ENCODE measurements at places on chromosomes 1 and 21.
A peak's percentile ranks its signal among the peaks of the same experiment; 100 is the strongest.

DNA sequence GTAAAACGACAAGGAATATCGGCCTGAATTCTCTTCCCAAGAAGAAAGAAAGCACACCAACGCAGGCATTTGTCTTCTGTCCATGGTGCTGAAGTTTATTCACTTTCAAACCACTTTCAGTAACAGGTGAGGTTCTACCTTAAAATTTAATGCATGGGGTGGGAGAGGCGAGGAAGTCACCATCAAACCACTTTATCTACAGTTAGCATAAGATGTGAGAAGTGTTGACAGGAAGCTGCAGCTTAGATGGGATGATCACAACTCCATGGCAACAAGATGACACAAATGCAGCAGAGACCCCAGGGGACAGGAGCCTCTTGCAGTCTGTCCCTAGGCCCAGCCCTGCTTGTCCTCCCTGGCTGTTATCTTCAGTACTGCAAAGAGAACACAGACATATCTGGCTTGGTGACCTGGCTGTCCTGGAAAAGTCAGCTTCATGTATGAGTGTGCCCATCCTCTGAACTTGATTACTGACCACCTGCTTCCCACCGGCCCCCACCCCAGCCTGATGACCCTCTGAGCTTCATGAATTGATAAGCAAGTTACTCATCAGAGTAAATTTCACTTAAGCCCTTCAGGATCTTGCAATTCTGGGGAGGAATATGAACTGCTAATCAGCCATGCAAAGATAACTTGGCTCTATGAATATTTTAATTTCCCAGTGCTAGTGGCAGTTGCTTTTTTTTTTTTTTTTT, 1.8 kb downstream of the NPPA start:
- no peak for DNase-seq

GRCh38 chr1:145806844-145807243, 17.1 kb downstream of the RNF115 start:
- no peak for DNase-seq

DNA sequence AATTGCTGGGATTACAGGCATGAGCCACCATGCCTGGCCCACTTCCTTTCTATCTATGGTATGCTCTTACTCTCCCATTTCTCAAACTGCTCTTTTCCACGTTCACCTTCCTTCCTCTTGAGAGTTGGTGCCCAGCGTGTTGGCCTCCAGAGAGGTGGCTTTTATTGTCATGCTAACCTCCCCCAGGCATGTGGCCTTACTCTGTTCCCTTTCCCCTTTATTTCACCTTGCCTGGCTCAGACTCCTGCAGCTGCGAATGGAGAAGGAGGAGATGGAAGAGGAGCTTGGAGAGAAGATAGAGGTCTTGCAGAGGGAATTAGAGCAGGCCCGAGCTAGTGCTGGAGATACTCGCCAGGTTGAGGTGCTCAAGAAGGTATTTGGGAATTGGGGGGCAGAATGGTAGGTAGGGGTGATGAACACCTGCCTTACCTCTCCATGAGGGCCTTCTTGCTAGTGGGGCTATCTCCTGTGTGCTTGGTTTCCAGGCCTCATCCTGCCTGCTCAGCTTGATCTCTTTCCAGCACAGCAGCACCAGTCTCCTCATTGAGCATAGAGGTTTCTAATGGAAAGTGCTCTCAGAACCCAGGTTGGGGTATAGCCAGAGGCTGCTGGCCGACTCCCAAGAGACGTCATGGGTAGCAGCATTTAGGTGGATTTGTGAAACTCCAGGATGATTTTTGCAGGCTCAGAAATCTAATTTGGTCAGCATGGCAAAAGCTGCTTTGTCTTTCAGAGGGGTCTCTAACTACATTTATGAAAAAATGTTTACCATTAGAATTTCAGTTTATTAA, 13.2 kb upstream of the TUFT1 start:
- no peak for DNase-seq

GRCh38 chr1:232378266-232379062, 251.5 kb downstream of the SIPA1L2 start:
- DNase-seq: no peak

DNA sequence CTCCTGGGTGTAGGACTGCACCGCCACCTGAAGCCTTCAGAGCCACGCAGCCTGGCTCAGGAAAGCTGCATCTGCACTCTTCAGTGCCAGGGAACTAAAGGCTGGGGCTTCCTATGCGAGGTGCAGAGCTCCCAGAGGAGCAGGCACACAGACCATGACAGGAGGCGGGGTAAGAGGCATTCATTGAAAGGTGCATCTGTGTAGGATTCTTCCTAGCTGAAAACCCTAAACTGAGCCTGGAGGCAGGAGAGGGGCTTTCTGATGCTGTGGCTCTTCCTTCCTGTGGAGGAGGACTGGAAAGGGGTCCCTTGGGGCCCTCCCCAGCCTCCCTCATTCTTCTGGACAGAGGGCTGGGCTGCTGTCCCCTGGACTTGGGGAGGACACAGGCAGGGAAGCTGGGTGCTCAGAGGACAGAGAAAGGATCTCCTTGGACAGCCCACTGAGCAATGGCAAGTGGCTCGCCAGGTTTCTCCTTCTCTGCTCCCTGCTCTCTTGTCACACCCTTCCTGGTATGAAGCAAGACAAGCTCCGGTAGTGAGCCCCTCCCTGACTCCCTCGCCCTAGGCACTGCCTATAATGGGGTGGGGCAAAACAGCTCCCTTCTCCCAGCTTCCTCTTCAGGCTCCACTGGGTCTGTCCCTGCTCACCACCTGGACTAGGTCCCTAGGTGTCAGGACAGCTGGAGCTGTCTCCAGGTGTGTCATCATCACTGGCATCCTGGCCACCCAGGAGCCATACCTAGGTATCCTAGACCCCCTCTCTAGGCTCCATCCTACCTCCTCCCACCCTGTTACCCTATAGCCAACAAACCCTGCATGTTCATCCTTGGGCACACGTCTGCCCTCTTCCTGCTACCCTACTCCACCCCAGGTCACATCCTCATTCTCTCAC, 20.0 kb downstream of the S100A6 start:
- DNase-seq: no peak

GRCh38 chr21:41737651-41738324, 29.1 kb downstream of the RIPK4 start:
- DNase-seq: no peak

DNA sequence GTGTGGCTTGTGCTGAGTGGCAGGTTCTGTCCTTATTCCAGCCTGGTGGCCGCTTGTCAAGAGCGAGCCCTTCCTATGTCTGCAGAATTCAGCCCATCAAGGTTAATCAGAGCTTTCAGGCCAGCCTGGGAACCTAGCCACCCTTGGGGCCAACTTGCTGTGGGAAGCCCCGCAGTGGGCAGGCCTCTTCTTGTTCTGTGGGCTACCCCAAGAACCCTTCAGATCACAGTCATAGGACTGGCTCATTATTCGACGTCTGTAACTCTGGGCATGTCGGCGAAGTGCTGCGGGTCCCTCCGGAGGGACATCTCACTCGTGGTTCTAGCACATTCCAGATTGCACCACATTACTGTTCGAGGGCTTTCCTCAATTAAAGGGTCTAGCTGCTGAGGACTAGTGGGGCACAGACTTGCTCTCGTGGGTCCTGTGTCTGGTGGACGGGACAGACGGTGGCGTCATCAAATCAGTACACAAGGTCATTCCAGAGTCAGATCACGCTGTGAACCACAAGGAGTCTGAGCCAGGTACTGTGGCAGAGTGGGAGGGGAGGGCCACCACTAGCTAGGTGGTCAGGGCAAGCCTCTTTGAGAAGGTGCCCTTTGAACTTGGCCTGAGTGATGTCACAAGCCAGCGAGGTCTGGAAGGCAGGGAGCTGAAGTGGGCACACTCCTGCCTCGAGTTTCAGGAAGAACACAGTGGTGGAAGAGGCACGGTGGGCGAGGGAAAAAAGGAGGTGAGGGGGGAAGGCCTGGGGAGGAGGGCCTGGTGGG, 20.3 kb upstream of the TNFRSF1B start:
- DNase-seq: no peak

DNA sequence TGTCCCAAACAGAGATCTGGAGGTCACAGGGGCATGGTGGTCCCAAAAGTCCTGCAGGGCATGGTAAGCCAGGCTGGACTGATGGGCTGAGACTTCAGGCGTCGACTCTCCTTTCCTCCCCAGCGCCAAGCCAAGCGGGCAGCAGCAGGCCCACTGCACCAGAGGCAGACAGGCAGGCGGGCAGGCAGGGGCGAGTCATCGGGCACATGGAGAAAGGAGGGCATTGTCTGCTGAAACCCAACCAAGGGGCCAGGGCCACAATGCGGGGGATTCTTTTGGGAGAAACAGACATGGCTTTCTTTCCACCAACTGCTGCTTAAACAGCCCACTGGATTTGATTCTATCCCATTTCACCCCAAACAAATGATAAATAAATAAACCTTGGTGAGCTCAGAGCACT, 46.2 kb downstream of the TRABD2B start:
- DNase-seq: no peak

DNA sequence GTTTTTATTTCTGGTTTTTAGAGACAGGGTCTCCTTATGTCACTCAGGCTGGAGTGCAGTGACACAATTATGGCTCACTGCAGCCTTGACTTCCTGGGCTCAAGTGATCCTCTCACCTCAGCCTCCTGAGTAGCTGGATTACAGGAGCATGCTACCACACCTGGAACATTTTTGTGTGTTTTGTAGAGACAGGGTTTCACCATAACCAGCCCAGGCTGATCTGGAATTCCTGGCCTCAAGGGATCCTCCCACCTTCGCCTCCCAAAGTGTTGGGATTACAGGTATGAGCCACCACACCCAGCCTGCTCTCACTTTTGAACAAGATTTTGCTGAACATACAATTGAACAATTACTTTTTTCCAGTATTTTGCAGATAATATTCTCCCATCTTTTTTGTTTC, 24.0 kb upstream of the HYI start:
- no peak for DNase-seq

GRCh38 chr1:203777596-203777995, 12.6 kb downstream of the LAX1 start:
- no peak for DNase-seq

DNA sequence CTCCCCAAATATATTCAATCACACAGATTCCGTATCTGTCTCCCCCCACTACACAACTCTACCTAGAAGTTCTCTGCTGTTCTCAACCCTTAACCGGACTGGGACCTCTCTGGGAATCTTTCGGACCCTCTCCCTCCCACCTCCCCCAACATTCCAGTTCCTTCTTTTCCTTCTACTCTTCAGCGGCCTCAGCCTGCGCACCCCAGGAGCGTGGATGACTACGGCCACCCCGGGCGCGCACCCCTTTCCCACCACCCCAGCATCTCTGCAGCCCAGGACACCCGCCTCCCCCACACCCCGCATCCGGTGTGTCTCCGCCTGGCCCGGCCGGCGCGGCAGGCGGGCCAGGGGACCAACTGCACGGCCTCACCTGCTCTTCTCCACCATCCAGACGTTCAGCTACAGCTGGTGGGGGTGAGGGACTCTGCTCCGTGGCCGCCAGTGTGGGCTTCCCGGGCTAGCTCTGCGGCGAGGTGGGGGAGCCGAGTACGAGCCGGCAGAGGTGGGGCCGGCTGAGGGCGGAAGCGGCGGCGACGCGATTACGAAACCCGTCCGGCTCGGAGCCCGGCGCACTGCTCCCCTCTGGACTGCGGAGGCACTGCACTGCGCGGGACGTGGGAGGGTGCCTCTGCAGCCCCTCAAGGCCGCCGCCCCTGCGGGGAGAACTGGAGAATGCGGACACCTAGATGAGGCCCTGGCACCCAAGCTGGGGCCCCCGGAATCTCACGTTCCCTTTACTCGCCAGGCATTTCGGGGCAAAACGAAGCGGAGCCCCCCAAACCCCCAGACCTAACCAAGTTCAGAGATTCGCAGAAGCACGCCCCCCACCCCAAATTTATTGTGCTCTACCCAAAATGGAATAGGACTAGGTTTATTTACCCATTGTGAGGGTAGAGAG, at the start of gene CDC42SE1:
TSS of gene CDC42SE1 (minus strand) at position 514 of the 898 bp plus-strand sequence. CDS start 3,892 bp downstream, outside the sequence.
- DNase-seq: peak; percentile 68

DNA sequence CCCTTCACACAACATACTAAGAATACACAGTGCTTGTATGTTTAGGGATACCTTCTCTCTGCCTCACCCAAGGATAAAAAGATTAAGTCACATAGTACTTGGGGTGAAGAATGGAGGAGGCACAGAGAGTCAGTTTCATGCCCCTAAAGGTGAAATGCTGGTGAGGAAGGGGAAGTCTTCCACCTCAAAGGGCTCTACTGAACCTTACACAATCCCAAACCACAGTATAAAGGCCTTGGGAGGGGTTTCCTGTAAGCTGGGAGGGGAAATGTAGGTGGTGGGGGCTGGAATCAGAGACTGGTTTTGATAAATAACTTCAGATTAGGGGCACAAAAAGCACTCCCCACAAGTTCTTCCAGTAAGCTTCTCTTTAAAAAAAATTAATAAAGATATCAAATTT, 3.5 kb downstream of the MINDY1 start:
- DNase-seq: no peak

DNA sequence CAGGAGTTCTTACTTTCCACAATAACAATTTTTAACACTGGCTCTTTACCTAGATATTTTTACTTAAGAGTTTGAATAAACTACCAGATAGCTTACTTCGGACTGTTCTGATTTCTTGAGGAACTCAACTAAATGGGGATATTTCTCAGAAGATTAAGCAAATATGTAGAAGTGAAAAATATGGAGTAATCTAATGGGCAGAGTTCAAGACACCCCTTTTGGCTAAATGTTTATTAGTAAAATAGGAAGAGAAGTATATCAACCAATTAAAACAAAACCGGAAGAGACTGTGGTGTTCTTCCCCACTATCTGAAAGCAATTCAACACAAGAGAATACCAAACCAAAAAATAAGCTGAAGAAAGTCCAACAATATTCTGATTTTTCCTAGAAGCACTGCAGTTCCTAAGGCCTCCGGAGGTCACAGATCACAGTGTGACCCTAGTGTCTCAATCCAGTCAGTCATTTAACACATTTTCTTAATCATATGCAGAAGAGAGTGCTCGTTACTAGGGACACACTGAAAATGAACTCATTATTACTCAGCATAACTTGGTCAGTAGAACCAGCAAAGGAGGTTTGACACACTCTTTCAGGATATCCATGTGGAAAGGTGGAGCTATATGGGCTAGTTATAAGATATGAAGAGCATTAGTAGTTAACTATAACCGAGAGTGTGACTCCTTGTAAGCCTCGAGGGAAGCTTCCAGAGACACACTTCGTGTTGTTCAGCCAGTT, 5.2 kb downstream of the SIPA1L2 start:
- DNase-seq: no peak

All from stimulated activated CD8-positive, alpha-beta memory T cell treated with anti-CD3 and anti-CD28 coated beads, Interleukin-7, amount 100 ng/mL, for 24 hours (primary cell).